ENCODE measurements at places on chromosomes 5 and 9.

DNA sequence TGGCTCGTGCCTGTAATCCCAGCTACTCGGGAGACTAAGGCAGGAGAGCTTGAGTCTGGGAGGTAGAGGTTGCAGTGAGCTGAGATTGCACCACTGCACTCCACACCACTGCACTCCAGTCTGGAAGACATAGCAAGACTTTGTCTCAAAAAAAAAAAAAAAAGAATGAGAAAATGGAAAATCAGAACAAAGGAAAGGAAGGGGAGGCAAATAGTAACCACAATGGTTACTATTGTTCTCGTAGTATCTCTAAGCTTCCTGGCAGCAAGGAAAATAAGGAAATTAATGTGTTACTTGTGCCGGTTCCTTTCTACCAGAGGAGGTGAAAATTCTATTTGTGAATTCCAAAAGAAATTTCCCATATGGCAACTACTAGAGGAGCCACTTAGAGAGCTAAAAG is 48.5 kb upstream of the BNC2 start:
- DNase-seq = no peak

DNA sequence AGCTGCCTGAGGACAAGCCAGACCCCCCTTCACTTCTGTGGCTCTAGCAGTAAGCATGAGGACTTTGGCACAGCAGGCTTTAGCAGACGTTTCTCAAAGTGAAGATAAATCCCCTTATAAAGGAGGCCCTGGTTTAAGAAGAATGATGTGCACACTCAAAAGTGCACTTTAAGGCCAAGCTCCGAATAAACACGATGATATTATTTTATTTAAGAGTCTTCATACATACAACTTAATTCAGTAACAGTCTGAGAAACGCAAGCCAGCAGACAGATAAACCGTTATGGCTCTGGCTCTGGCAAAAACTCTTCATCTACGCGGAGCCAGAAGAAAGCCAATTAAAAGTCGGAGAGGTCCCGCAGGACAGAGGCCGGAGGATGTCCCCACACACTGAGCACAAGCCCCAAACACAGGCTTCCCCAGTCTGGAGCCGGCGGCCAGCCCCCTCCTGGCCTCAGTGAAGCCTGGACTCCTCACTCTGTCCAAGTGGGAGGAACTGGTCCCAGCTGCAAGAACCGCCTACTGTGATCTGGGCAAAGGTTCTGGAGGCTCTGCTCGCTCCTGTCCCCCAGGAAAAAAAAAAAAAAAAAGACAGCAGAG is 44.6 kb downstream of the ADAMTS2 start:
- DNase-seq = no peak

DNA sequence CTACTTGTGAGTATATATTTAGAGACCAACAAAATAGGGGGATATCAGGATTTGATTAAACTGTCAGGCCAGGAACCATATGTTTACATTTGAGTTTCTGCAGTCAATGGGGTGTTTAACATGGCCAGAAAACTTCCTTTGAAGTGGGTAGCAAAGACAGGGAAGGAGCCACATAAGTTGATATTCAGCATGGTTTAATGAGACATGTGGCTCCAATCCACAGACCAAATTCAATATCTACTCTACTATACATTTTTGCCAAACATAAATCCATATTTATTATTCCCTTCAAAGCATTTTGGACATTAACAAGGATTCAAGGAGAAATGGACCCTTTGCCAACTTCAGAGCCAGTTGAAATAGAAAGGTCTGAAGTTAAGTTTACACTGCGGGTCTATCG is 99.8 kb downstream of the TAF11L14 start:
- no peak for DNase-seq

DNA sequence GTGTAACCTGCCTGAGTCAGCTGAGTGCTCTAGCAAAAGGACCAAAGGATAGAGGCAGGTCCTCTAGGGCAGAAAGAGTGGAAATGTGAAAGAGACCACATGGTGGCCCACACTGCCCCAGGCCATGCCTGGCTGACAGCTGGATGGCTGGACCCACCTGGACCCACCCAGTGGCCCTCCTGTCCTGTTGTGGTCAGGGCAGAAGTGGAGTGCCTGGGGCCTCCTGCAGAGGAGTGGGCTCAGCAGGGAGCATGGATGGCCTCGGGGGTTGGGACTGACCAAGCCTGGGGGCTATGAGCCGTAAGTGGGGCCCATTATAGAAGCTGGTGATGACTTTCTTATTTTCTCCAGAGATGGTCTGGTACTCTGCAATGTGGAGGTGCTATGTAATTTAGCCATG is 55.7 kb upstream of the FAM120AOS start:
- DNase-seq = no peak

- no peak for DNase-seq
Observed at GRCh38 chr5:10735569-10736276, 25.3 kb downstream of the DAP start.

- DNase-seq = no peak
Observed at GRCh38 chr9:12785941-12786340, 11.1 kb downstream of the LURAP1L start.

GRCh38 chr5:129963359-129963758 is 59.1 kb downstream of the CHSY3 start:
- DNase-seq = no peak

DNA sequence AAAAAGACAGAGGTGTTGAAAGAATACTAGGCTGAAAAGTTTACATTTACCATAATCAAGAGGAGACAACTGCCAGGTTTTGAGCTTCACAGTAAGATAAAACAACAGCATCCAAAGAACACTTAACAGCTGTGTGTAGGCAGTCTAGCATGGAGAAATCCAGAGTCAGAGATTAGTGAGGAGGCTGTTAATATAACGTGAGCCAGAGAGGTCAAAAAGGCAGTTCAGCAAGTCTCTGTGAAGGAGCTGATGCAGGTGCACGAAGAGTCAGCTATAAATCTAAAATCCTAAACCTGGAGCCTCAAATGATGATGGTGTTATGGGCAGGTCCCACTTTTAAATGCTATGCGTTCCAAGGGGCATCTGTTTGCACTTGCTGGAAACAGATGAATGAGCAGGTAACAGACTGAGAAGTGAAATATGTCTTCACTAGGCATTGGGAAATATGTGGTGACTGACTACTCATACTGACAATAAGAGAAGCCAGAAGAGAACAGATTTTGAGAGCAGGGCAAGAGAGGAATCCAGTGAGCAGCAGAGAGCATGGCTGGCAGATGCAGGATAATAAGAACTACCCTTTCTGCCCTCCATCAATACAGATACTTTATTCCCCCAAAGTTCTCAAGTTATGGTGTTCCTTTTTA is 8.7 kb downstream of the APTX start:
- no peak for DNase-seq

GRCh38 chr5:3592298-3592697 is 3.3 kb upstream of the IRX1 start:
- no peak for DNase-seq

DNA sequence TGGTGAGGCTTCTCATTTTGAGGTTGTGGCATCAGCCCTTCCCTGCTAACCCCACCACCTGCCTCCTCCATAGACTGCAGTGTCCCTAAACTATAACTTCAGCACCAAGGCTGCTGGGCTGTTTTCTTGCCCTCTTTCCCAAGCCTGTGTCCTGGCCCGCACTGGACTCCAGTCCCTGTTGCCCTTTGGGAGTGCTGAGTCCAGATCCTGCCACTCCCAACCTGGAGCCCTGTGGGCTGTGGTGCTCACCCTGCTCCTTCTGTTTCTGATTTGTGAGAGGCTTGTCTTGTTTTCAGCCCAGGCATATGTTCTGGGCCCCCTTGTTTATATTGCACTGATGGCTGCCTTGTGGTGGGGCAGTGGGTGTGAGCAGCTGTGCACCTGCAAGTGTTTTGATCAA is 39.7 kb upstream of the RNU6ATAC start:
- no peak for DNase-seq

DNA sequence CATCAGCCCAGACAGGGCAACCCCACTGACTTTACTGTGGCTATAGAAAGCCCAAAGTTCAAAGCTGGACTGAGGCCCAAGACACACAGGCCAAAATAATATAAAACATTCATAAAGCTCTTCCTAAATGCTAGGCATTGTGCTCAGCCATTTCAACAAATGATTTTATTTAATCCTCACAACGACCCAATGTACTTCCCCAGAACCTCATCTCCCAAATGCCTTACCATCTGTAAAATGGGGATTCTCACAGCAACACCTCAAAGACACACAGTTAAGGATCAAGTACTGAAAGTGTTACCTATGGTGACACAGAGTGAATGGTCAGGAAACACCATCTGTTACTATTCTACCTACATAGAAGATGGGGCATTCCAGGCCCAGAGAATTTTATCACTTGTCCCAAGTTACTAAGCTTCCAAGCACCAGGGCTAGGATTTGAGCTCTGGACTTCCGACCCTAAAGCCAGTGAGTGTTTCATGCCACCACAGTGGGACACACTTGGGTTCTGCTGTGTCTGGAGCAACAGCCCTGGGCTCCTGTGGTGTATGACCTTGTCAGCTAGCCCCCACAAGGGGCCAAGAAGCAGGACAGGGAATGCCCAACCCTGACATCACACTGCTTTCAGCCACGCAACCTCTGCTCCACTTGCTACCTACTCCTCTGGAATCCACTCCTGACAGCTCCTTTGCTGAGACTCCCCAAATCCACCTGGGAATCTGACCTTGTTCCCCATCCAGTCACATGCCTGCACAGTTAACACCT is 15.1 kb downstream of the SHB start:
- DNase-seq = no peak

DNA sequence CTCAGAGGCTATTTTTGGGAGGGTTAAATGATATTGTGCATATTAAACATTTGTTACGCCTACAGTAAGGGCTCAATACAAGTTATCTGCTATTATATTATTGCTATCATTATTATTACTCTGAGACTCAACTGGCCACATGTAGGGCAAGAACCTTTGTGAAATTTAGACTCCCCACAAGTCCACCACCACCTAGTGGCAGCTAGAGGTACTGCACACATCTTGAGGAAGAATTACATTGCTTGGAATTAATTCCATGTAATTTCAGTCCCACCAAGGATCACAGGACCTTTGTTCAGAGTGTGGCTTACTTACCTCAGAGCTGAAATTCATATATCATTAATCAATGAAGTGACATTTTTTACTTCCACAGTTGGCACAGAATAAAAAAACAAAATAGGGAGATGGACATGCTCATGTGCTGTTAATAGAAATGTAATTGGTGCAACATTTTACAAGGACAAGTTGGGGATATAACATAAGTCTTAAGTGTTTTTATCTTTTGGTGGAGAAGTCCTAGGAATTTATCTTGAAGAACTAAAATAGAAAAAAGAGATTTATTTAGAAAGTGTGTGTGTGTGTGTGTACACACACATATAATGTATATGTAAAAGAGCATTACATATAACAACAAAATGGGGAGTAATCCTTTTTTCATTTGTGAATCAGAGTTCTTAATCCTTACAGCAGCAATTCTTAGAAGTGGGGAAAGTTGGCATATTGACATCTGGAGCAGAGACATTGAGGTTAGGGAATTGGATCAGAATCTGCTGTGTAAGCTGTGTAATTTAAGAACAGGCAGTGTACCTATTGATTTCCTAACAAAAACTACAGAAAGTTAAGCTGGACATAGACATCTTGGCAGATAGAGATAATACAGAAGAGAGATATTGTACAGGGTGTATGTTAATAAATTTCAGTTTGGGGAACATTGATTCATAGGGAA is 11.2 kb downstream of the MSANTD3 start:
- no peak for DNase-seq

- no peak for DNase-seq
Observed at GRCh38 chr9:34252670-34253459, 74.0 kb downstream of the UBAP1 start.

GRCh38 chr9:130325921-130326320 is 60.4 kb downstream of the HMCN2 start:
- no peak for DNase-seq

DNA sequence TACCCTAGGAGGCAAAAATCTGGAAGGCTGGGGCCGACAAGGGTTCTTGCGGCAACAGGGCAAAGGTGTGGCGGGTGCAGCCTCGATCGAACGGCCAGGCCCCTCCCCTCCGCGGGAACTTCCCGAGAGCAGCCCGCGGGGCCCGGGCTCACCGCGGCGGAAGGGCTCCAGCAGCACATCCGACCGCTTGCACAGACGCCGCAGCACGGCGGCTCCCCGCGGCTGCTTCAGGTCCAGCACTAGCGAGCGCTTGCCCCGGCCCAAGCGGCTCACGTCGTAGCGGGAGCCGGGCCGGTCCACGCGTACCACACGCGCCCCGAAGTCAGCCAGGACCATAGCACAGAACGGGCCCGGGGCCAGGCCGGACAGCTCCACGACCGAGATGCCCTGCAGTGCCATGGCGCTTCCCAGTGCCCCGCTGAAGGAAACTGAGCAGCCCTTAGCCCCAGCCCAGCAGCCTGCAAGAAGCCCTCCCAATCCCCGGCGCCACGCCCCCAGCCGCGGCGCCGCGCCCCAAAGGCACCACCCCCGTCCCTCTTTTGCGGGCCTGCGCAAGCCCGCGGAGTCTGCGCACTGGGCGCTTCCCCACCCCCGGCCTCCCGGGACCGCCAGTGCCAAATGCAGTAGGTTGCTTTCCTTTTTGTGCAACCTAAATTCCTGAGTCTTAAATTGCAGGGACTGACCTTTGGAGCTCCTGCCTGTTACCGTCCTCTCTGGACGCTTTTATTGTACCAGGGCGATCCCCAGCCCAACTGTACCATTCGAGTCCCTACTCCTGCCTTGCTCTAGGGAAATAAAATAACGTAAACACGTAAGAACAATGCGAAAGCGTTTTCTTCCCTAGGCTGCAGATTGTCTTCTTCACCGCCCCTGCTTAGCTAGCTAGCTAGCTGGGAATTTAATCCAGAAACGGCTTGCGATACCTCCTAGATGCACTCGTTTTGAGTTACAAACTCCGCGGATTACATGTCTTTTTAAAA is at the start of gene AMACR:
Gene AMACR (minus strand): TSS at position 430 of the 980 bp plus-strand sequence. CDS start 31 bp downstream, at position 399.
- peak; percentile 89 for DNase-seq

GRCh38 chr9:85199866-85200495 is 530.5 kb downstream of the NTRK2 start:
- DNase-seq = no peak

DNA sequence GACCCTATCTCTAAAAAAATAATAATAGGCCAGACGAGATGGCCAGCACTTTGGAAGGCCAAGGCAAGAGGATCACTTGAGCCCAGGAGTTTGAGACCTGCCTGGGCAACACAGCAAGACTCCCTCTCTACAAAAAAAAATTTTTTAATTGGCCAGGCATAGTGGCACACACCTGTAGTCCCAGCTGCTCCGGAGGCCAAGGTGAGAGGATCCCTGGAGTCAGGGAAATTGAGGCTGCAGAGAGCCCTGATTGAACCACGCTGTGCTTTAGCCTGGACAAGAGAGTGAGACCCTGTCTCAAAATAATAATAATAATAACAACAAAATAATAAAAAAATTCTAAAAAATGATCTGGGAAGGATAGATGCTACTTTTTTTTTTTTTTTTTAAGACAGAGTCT is 1.1 kb upstream of the DYNC2I2 start:
- DNase-seq = no peak

- DNase-seq = no peak
Observed at GRCh38 chr5:83433891-83434290, 37.7 kb upstream of the VCAN start.

DNA sequence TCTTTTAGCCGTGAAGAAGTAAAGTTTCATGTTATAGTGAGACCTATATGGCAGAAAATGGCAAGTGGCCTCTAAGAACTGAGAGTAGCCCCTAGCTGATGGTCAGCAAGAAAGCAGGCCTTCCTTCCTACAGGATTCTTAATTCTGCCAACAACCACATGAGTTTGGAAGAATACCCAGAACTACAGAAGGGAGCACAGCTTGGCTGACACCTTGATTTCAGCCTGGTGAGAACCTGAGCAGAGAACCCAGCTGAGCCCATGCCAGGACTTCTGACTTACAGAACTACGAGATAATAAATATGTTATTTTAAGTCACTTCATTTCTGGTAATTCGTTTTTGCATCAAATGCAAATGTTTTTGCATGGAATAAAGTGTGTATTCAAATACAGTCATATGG is 5.9 kb upstream of the FBXL17 start:
- DNase-seq = no peak

- DNase-seq = no peak
Observed at GRCh38 chr5:120817044-120817985, 353.2 kb downstream of the PRR16 start.

Data from NCI-H187 (cell line).